ENCODE measurements at places on chromosomes 3 and 15. TPM values are rescaled to one million over a fixed set of nuclear protein-coding genes. Genes with fewer than 3 reads are reported as not detected.

The ACY1 gene
- total RNA-seq, result 27.4 TPM

DNA sequence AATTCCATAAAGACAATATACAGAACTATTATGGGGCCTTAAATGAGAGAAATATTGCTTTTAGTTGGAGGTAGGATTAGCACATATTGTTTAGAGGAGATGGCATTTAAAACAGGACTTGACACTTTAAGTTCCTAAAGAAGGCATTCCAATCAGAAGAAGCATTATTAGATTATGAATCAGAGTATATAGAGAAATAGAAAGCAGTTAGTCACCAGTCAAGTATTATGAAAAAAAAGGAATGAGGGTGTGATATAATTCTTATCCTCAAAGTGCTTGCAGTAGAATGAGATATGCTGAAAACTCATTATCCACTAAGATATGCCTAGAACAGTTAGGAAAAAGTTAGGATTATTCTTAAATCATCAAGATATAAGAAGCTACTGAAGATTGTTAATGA, 456.2 kb downstream of the ZNF385D start:
- ATAC-seq, result peak; percentile 71

The BNC1 gene
- 39.6 TPM for total RNA-seq

GRCh38 chr3:124322966-124323365, 331.0 kb upstream of the ROPN1 start:
- no peak for ATAC-seq

The BTD gene
- 8.3 TPM for total RNA-seq

The VGLL3 gene
- total RNA-seq, result 1.6 TPM

- peak; percentile 38 for ATAC-seq
Observed at GRCh38 chr15:62067448-62068044, 769 bp downstream of the C2CD4A start.

DNA sequence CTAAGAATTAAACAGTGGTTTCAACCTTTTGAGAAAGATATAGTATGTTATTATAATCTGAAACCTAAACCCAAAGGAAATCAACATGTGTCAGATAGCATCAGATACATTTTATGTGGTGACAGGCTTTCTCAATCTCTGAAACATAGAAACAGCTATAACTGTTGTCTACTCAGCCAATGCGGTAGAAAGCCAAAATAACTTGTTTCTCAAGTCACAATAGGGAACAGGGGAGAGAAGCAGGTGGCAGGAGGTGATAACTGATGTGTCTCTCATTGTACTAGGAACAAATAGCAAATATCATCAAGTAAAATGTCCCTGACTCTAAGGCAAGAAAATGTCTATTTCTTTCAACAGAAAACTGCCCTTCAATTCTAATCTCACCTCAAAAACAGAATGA, 38.6 kb downstream of the DENND6A start:
- ATAC-seq, result no peak

GRCh38 chr15:82128401-82129148, 82.8 kb upstream of the MEX3B start:
- no peak for ATAC-seq

The ADAMTS17 gene
- 4.0 TPM for total RNA-seq

The INKA1 gene
- total RNA-seq, result 14.2 TPM
